ENCODE measurements at places on chromosomes 1 and 21.

DNA sequence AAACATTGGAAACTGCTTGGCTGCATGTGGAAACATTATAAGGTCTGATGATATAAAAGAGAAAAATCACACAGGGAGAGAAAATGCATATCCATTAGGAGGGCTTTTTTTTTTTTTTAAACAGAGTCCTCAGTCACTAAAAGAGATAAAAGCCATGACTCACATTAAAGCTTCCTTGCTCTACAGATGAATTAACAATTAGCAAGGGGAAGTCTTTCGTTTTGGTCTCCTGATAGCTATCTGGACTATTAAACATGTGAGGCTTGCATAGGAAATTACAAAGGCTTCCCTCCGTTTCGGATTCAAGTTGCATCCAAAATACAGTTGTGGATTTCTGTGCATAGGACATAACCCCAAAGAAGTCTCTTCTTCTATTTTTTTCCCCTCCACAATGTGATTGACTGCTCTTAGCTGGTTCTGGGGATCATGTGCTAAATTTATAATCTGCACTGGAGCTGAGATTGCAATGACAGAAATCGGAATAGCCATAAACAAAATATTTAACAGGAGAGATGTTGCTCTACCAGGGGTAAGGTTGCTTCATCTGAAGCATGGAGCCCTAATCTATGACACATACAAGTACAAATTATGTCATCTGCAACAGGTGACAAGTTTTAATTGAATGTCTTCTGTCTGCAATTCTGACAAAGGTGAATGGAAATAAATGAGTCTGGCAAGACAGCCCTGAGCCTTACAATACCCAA, 146.8 kb downstream of the ESRRG start:
- no peak for DNase-seq

DNA sequence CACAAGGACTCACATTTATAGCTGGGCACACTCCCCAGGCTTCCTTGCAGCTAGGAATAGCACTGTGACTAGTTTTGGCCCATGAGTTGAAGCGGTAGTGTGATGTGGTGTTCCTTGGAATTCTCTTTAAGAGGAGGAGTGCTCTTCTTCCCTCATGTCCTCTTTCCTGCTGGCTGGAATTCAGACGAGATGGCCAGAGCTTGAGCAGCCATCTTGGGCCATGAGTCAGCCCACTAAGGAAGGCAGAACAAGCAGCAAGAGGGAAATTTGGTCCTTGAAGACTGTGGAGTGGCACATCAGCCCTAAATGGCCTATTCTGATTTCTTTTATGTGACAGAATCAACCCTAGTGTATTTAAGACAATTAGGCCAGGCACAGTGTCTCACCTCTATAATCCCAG, 20.0 kb downstream of the HTR6 start:
- no peak for DNase-seq

DNA sequence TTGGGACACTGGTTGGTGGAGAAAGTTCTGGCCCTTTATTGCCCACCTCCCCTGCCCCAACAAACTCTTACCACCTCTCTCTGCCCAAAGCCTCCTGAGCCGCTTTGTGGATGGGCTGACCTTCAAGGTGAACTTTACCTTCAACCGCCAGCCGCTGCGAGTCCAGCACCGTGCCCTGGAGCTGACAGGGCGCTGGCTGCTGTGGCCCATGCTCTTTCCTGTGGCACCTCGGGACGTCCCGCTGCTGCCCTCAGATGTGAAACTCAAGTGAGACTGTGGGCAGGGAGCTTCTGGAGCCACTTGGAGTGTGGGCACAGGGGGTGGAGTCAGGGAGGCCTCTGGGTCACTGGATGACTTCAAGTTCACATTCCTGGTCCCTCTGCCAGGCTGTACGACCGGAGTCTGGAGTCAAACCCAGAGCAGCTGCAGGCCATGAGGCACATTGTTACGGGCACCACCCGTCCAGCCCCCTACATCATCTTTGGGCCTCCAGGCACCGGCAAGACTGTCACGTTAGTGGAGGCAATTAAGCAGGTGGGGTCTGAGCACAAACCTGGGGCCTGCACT, 12.5 kb downstream of the RHOC start:
- DNase-seq = no peak

DNA sequence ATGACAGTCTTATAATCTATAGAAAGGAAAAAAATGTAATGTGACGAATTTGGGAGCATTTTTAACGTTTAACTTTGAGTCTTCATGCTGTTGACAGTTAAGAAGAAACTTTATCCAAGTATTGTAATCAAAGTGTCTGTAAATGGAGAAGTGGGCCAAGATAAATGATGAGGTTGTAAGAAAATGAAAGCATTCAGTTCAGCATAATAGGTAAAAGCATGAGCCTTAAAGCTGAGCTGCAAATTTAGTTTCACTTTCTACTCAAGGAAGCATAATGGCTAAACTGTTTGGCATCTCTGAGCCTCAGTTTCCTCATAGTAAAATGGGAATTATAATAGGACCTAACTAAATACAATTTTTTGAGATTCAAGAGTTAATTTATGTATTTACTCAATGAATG, 1554.8 kb downstream of the KCNT2 start:
- no peak for DNase-seq

DNA sequence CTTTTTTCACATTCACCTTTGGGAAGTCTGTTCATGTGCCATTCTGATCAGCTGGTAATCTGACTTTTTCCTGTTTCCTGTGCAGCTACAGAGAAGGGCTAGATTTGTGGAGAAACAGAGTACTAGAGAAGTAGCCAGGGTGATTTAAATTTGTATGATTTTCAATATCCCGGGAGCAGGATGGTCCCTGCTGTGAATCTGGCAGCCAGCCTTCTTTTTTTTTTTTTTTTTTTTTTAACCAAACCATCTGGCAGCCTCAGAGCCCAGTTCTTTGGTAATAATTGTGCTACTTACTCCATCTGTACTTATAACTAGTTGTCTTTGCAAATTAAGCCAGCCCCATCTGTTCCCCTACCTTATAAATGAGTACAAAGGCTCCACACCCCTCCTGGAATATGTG, 248.6 kb upstream of the DEPDC1 start:
- no peak for DNase-seq
